ENCODE measurements at places on chromosomes 1 and 21. TPM values are rescaled to one million over a fixed set of nuclear protein-coding genes. Genes with fewer than 3 reads are reported as not detected.

- DNase-seq, result no peak
Observed at GRCh38 chr1:97565886-97566285, 354.9 kb downstream of the DPYD start.

GRCh38 chr1:230148768-230149469 lies 81.9 kb downstream of the GALNT2 start:
- DNase-seq, result no peak

GRCh38 chr1:18994381-18994780 lies 37.9 kb upstream of the IFFO2 start:
- DNase-seq, result no peak

DNA sequence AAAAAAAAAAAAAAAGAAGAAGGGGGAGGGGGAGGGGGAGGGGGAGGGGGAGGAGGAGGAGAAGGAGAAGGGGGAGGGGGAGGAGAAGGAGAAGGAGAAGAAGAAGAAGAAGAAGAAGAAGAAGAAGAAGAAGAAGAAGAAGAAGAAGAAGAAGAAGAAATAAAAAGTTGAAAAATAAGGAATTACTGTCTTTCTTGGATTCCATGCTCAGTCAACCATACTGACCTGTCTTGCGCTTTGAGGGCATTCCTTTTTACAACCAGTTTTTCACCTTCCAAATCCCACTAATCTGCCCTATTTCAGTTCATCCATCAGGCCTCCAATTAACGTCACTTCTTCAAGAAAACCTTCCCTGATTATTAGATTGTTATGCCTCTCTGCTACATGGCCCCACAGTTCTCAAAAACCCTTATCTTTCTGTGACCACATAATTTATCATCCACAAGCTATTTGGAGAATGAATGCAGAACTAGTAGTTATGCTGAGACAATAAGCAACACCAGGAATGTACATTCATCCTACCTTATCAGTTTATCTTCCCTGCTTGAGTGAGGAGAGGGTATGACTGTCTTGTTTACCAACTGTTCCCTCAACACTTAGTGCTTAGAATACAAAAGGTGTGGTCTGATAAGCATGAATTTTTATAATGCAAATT lies 57.5 kb upstream of the GUCA2A start:
- DNase-seq, result no peak

DNA sequence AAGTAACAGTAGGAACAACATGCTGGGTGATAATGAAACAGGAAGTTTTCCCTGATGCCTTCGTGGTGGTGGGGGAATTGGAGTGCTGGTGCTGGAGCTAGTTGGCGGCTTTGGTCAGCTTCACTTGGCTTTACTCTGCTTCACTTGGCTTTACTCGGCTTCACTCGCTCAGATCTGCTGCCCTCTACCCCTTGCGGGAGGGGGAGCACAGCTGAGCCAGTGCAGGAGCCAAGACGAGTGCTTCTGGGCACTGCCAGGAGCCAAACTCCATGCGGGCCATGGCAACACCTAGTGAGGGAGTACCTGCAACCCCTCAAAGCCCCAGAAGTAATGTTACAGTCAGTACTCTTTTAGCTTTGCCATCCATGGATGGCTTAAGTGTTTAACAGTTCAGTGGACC lies 10.6 kb upstream of the PRKACB start:
- DNase-seq, result no peak

DNA sequence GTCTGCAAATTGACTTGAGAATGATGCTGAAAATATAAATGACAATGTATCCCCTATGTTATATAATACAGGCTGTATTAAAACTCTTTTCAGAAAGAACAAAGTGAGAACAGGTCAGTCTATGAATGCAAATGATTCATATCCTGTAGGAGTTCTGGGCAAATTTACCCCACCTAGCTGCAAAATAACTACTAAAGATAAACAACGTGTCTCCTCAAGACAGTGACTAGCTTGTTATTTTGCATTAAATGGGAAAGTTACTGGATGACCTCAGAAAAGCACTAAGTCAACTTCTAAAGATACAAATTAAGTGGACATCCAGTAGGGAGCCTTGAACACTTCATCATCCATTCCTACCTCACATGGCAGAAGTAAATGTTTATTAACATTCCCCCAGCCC lies 11.1 kb downstream of the RNF19B start:
- DNase-seq, result no peak

GRCh38 chr1:37017720-37018119 lies 16.6 kb downstream of the GRIK3 start:
- no peak for DNase-seq

Gene WNT3A
- polyA plus RNA-seq, result 0.07 TPM

Gene DENND2D
- 18.9 TPM for polyA plus RNA-seq

GRCh38 chr1:42845866-42846256 lies 552 bp upstream of the ZNF691 start:
- DNase-seq, result no peak

DNA sequence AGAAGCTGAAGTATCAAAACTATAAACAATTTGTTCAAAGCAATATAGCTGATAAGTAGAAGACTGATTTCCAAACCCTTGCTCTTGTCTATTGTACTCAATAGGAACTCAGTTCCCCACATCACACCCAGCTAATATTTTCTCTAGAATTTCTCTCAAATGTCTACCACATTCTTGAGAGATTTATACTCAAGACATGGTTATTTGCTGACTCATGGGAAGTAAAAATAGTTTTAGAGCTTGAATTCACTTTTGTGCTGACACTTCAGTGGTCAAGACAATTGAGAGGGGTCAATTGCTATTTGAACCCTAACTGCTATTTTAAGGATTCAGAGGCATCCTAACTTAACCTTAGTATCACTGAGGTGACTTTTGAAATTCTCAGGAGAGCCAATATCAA lies 99.0 kb downstream of the TNNI3K start:
- DNase-seq, result no peak

- no peak for DNase-seq
Observed at GRCh38 chr1:168706391-168706992, 22.5 kb downstream of the DPT start.

- no peak for DNase-seq
Observed at GRCh38 chr1:55542901-55543504, 327.8 kb upstream of the USP24 start.

GRCh38 chr1:116766616-116767469 lies 12.6 kb downstream of the CD2 start:
- DNase-seq, result no peak

DNA sequence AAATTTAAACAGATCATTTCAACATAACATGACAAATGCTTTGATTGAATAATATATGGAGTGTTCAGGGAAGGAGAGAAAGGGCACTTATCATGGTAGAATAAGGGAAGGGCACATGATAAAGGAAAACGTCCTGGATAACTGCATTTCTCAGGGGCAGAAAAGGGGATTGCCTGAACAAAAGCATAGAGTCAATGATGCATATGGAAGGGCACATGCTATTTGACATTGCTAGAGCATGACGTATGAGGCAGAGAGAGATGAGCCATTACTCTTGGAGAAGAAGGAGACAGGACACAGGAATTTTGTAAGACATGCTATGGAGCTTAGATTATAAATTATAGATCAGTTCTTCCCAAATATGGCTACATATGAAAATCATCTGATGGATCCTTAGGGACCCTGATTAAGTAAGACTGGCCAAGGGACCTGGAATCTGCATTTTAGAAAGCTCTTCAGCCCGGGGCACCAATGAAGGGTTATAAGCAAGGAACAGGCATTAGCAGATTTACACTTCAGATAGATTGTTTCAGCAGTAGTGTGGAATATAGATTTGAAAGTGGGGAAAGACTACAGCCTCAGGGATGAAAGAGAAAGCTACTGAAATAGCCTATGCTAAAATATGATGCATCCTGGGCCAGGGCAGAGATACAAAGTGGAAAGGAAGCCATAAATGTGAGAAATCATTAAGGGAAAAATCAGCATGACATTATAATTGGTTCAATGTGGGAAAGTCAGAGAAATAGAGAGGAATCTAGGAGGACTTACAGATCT lies 21.3 kb downstream of the FMO2 start:
- no peak for DNase-seq

DNA sequence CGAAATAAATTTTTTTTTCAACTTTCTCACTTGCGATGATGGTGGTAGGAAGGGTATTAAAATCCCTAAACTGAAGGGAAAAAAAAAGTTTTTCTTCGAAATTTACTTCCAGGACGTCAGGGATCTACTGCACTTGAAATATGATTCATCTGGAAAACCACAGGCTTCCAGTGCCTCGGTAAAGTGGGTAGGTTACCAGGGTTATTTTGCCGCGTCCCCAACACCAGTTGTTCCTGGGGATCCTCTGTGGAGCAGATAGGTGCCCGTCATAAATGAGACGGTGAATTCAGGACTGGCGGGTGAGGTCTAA lies 773 bp downstream of the RABIF start:
- DNase-seq, result no peak

- DNase-seq, result no peak
Observed at GRCh38 chr1:44775930-44776729, 790 bp downstream of the RPS8 start.

Gene GPX7
- 69.1 TPM for polyA plus RNA-seq

Gene OR2T11
- not detected for polyA plus RNA-seq

- no peak for DNase-seq
Observed at GRCh38 chr21:25416669-25417068, 190.6 kb downstream of the MRPL39 start.

DNA sequence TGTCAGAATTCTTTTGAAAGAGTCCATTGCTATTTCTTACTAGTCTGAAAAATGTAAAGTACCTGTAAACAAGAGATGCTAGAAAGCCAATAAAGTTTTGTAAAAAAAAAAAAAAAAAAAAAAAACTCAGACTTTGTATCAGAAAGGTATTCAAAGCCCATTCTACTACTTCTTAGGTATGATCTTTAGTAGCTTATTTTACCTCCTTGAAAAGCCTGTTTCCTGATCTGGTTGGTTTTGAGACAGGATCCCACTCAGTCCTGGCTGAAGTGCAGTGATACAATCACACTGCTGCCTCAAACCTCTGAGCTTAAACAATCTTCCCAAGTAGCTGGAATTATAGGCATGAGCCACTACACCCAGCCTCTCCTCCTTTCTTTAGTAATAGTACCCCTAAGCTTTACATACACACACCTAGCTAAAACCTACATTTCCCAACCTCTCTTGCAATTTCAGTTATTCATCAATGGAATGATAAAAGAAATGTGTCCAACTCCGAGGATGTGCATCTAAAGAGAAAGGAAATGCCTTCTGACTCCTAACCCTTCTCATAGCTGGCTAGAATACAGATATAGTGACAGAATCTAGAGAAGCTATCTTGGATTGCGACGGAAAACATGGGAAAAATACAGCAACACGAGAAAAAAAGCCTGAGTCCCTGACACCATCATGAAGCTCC lies 30.6 kb downstream of the EPS15 start:
- no peak for DNase-seq

Gene NUDT4B
- 1.8 TPM for polyA plus RNA-seq

- no peak for DNase-seq
Observed at GRCh38 chr1:101781201-101781831, 215.4 kb downstream of the OLFM3 start.

- DNase-seq, result no peak
Observed at GRCh38 chr1:113508364-113509164, 118.2 kb downstream of the MAGI3 start.

Gene SPRR4
- not detected for polyA plus RNA-seq

- no peak for DNase-seq
Observed at GRCh38 chr1:27536010-27536757, 46.2 kb upstream of the WASF2 start.

GRCh38 chr1:86703696-86704457 lies 499 bp upstream of the SH3GLB1 start:
- no peak for DNase-seq

DNA sequence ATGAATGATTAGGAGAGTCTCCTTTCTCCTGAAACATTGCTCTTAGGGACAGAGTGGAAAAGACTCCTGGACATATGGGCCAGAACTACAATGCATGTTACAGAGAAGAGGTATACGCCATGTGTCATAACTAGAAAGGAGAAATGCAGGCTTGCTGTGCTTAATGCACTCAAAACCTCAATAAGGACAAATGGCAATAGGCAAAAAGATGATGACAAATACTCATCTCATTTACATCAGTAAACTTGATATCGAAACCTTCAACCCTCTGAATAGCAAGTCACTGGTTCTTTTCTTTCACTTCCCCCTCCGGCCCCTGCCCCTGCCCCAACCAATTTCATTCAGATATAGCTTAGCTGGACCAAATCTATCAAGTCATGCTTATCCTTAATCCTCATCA lies 1.9 kb upstream of the GPR88 start:
- no peak for DNase-seq

Gene HSPA6
- polyA plus RNA-seq, result 0.35 TPM

DNA sequence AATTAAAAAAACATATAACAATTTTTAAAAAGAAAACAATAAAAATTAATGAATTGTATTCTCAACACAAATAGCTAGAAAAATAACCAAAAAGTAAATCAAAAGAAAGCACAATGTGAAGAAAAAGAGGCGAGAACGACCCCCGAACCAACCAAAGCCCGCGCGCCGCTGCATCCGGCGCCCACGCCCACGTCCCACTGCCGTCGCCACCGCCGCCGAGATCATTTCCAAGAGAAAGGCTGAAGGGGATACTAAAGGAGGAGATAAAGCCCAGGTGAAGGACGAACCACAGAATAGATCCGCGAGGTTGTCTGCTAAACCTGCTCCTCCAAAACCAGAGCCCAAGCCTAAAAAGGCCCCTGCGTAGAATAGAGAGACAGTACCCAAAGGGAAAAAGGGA lies 11.8 kb upstream of the ABCB10 start:
- DNase-seq, result no peak

- DNase-seq, result no peak
Observed at GRCh38 chr1:158691907-158692306, 5.4 kb upstream of the SPTA1 start.

Gene MCOLN3
- 23.1 TPM for polyA plus RNA-seq

- no peak for DNase-seq
Observed at GRCh38 chr1:160724465-160725242, 13.0 kb upstream of the CD48 start.

DNA sequence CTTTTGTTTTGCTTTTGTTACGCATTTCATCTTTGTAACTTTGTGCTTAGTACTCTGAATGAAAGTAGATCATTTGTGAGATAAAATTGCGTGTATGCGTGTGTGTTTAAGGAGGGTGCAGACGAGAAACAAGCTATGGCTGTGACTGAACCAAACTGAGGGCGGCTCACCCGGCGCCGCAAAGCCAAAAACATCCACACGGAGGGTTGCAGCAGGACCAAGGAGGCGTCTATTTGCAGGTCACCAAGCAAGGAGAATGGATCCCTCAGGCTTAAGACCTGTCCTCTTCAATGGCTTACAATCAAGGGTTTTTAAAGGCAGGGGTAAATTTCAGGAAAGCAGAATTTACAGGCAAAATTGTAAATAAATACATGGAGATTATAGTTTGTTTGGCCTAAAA lies 12.8 kb downstream of the GCSAML start:
- DNase-seq, result no peak
